CD4-positive, alpha-beta T cell treated with Interleukin-12 subunit alpha and Interleukin-12 subunit beta, for 1 hour (primary cell): ENCODE measurements at places on chromosomes 11 and 22.

- no peak for DNase-seq
Observed at GRCh38 chr11:90243534-90243933, 20.7 kb upstream of the CHORDC1 start.

DNA sequence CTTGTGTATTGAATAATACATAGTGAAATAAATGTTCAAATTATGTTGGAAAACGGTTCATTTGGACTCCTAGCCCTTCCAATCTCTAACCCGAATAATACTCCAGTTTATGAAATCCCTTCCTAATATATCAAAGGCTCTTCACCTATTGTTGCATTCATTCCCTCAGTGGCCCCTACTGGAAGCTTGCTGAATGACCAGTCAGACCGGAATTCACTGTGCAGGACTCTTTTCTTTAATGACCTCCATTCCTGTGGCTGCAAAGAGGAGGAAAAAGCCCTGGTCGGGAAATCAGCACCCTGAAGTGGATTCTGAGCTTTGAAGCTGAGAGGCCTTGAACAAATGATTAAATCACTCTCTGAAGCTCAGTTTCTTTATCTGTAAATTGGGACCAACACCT, 19.1 kb upstream of the RCN1 start:
- no peak for DNase-seq

DNA sequence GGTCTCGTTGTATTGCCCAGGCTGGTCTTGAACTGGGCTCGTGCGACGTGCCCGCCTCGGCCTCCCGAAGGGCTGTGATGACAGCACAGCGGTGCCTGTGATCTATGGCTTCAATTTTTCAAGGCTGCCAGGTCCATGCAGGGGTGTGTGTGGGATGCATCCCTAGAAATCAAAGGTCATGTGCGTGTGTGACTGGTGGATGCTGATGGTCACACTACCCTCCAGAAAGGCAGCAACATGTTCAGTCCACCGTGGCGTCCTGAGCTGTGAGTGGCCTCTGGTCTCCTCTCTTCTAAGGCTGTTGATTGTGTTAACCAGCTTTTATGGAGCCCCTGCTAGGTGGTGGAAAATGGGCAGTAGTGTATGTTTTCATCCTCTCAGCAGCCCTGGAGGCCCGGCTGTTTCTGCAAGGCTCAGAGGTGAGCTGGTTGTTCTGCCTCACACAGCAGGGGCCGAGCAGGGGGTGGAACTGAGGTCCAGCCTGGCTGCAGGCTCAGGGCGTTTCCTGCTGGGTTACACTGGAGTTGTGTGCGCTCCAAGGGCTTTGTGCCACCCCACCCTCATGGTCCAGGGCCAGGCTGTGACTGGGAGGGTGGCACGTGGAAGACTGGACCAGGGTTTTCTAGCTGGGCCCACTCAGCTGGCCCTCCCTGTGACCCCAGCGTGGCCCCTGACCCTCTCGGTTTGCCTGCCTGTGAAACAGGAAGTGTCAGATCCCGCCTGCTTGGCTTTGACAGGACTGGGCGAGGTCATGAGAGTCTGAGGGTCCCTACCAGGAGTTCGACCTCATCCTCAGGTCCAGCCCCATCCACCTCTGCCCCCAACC, 7.7 kb downstream of the BIK start:
- no peak for DNase-seq

GRCh38 chr11:101466352-101466751, 117.5 kb downstream of the TRPC6 start:
- DNase-seq = no peak

DNA sequence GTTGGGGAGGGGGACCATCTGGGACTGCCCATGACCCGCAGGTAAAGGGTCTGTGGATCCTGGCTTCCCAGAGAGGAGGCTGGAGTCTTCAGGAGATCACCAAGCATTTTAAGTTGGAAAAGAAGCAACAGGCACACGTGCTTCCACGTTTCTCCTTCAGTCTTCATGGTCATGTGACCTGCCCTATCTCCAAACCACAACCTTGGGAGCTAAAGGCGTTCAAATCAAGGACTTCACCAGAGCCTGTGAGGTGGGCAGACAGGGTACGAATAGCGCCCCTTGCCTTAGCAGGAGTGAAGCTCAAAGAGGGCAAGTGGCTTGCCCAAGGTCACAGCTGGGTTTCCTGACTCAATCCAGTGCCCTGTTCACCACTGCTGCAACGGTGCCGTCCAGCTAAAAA, 6.7 kb downstream of the TMEM184B start:
- no peak for DNase-seq
